ENCODE measurements at places on chromosomes 5 and 9.

GRCh38 chr9:35828716-35829083, at the start of gene FAM221B:
Gene FAM221B, minus strand, starts transcription at chr9:35828732. Its CDS starts 2,571 bp downstream, at chr9:35826161.
- ATAC-seq, result no peak

- ATAC-seq, result no peak
Observed at GRCh38 chr9:75418518-75418917, 330.2 kb downstream of the OSTF1 start.

DNA sequence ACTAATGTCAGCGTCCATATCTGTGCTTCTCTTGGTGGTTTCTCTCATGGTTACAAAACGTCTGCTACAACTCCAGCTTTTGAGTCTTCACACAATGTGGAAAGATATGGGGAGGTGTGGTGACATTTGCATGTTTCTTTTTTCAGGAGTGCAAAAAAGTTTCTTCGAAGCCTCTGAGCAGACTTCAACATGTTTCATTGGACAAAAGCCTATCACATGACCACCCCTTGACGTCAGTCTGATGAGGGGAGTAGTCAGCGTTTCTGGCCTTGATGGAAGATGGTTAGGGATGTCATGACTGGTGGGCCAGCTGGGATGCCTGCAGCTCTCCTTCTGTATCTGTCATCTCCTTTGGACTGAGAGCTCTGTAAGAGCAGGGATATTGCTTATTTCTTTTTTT, 61.4 kb downstream of the PTPDC1 start:
- no peak for ATAC-seq

DNA sequence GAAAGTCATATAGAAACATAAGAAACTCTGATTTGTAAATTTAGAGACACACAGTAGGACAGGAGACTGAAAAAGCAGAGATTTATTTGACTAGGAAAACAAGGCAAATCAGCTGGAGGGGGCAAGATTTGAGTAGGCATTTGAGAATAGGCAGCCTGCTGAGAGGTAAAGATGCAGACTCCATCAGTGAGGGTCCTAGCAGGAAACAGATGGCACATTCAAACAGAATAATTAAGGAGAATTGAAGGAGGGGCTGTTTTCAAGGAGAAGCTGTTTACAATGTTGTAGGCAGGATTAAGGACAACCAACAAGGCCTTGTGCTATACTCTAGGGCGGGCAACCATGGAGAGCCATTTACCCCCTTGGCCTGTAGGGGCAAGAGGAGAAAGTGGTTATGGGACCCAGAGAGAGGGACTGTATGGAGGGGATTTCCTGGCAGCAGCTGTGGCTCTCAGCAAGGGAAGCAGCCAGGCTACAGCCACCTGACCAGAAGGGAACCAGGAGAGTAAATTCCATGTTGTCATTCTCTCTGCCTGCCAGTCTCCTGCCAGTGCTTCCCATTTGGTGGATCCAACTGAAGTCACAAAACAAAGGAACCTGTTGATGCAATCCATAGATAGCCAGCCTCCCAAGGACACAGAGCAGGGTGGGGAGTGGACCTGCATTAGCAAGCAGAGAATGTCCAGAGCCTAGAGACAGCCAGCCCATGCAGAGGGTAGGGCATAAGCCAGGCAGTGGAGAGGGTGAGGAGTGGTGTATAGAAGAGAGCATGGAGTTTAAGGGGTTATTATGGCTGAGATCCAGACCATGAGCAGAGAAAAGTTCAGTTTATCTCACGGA, 38.2 kb downstream of the PAPPA start:
- ATAC-seq, result no peak

GRCh38 chr5:116947691-116948528, 373.3 kb upstream of the SEMA6A start:
- ATAC-seq, result no peak

DNA sequence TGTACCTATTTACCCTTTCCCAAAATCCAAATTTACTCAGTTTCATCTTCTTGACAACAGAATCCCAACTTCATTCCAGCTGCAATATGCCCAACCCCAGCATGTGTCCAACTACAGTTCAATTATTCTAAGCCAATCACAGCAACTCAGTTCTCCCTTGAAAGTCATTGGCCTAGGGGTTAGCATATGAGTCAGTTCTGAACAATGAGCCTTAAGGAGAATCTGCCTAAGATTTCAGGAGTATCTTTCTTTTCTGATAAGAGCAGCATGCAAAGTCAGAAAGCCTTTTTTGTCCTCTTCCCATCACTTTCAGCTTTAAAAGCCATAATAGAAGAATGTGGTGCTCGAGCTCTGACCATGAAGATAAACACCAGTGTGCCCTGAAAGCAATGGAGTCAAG, 44.4 kb upstream of the RASGRF2 start:
- ATAC-seq, result no peak

- peak; percentile 40 for ATAC-seq
Observed at GRCh38 chr5:32630867-32631491, 45.6 kb downstream of the SUB1 start.

DNA sequence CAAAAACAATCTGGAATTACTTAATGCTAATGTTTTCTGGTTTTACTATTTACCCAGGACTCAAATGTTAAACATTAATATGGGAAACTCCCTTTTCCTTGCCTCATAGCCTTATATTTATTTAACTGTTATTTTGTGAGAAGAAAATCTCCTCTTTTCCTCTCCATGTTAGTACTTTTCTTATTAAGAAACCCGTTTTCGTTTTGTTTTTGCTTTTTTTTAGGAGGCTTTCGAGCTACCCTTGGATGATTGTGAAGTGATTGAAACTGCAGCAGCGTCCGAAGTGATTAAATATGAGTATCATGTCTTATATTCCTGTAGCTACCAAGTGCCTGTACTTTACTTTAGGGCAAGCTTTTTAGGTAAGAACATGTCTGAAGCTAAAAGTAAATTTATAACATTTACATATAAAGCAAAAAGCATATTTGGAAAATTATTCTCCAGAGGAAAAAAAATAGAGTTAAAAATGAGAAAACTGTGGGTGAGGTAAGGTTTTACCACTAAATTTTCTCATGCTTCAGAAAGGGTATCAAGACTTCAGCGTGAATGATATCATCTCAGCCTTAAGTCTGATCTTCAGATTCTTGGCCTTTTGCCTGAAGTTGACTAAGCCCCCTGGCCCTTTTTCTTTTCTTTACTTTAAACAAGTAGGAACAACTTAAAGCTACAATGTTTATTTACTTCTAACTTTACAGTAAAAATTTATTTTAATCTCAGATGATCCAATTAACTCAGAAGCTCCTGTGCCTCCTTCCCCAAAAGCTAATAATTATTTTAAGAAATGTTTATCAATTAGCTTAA, 113.8 kb downstream of the RPS23 start:
- peak; percentile 67 for ATAC-seq

DNA sequence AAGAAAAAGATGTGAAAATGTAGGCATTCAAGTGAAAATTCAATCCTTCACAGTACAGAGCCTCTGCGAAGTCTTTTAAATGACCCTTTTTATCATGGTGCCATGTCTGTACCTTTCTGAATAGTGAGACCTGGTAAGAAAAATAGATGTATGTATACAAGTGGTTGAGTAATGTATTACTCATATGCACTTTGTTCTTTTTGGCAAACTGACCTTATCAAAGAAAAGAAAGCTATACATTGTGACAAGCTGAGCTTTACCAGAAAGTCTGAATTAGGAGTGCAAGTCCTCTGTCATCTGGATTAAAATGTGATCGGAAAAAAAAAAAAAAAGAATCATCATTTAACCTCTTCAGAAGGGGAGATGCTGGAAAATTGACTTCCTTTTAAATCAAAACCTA, 356.4 kb upstream of the CCNH start:
- no peak for ATAC-seq

- ATAC-seq, result no peak
Observed at GRCh38 chr9:103193992-103194391, 198.9 kb downstream of the CYLC2 start.

DNA sequence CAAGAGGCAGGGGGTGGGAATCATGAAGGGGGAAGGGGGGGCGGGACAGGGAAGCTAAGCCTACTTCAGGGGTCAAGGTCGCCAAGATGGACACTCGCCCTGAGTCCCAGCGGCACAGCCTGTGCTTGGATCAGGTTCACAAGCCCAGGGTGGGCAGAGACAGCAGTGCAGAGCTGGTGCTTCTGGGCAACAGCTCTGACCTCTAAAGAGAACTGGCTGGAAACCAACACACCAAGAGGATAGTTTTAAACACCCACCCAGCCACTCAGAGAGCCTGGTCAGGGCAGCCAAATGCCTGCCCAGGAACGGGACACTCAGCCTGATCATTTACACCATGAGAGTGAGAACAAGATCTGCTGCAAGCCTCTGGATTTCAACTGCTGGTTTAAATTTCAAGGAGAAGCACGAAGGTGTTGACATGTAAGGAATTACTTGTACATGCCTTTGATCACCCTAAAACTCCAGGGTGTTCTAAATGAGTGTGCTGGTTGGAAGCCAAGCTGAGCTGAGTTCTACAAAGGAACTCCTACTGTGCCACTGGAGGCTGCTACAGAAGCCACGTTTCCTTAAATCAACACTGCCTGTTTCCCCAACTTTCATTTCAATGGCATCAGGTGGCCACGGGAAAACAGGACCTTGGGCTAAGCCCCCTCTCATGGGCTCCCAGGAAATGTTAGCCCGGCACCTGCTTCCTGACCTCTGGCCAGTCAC, 91.5 kb downstream of the TTLL11 start:
- no peak for ATAC-seq

- no peak for ATAC-seq
Observed at GRCh38 chr5:171681061-171681460, 104.6 kb upstream of the SMIM23 start.

GRCh38 chr5:76391014-76391413, 12.1 kb upstream of the IQGAP2 start:
- no peak for ATAC-seq

- no peak for ATAC-seq
Observed at GRCh38 chr5:103573411-103573810, 10.8 kb upstream of the NUDT12 start.

DNA sequence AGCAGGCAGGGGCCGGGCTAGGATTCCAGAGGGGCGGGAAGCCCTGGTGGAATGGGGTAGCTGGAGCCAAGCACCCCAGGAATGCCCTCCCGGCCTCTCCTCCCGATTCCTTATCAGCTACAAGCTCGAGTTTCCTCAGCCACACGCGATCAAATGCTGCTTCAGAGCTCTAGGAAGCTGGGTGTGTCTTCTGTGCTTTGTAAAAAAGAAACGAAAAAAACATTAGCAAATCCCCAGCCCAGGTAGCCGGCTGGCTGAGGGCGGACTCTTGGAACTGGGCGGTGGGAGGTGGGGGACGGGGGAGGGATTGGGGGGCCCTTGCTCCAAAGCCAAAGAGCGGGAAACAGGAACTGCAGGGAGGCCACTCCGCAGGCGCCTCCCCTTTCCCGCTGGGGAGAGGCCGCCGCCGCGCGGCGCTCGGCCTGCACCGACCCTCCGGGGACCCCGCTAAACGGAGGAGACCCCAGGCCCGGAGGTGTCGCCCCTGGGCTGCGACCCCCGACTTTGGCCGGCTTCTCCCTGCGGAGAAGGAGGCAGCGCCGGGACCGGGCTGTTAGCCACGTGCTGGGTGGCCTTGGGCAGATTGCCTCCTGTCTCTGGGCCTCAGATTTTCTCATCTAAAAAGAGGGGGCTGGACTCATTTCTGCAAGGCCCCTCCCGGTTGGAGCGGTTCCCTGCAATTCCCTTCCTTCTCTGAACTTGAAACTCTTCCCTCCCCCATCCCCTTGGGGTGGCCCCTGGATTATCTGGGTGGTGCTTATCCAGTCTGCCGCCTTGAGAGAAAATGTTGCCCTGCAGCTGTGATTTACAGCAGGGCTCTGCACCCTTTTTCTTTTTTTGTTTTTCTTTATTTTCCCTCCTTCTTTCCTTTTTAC, 40.9 kb upstream of the FABP6 start:
- no peak for ATAC-seq

DNA sequence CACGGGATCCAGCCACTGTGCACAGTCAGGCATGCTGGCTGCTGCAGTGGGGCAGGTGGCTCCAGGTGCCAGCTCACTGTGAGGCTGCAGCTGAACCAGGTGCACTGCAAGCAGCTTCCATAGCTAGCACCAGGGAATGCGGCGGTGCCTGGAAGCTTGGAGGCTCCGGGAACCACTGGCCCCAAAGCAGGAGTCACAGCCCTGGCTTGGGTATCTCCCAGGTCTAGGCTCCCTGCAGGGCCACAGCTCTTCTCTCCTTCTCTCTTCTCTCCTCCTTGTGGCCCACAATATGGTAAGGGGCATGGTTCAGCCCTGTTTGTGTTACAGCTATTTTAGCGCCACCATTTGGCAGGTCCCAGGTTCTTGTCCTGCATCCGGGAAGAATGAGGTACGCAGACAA, 6.7 kb upstream of the MTMR12 start:
- no peak for ATAC-seq

- ATAC-seq, result no peak
Observed at GRCh38 chr5:169751490-169751889, 114.4 kb downstream of the DOCK2 start.

DNA sequence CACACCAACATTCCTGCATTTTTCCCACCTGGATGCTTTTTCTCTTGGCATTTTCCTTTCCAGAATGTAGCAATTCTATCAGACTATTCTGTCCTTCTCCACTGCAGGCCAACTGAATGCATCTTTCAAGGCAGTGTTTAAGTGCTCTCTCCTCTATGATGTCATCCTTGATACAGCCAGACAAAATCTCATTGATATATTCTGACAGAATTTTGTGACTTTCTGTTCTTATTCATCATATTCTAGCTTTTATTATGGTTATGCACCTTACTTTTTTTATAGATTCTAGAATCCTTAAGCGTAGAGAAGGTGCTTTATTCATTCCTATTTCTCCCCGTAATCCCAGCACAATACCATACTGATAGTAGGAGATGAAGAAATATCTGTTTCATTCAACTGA, 355.5 kb upstream of the CCNH start:
- ATAC-seq, result no peak

DNA sequence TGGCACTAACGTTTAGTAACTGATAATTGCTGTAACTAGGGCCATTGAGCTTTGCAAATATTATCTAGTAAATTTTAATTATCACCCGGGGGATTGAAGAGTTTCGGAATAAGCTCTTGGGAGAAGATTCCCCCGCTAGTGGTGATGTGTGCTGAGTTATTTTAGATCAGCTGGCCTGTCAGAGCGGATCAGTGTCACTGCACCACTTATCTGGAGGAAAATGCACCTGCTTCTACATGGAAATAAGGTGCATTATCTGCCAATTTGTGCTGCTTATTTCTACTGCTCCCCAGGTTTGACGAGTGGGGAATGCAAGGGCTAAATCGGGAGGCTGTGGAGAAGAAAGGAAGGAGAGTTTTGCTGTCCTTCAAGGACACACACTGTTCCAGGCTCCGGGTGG, 518.6 kb downstream of the TLE4 start:
- ATAC-seq, result no peak

- no peak for ATAC-seq
Observed at GRCh38 chr5:62499756-62500155, 78.9 kb upstream of the LRRC70 start.

- peak; percentile 54 for ATAC-seq
Observed at GRCh38 chr9:68507130-68507805, 33.4 kb downstream of the TMEM252 start.

DNA sequence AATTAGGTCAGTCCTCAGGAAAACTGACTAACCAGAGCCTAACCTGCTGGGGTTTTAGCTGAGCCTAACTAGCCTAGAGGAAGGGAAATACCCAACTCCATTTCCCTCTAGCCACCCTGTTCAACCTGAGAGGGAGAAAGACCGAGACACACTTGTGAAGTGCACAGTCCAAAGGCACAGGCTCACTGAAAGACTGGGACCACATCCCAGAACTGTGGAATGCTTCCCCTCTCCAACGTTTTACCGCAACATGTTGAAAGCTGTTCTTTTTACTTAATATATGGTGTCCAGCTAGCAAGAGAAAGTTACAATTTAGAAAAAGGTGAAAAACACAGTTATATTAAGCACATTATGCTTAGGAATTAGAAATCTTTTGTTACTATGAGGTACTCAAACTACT, 76.8 kb upstream of the SIMC1 start:
- ATAC-seq, result no peak

GRCh38 chr5:93674138-93674537, 67.3 kb downstream of the POU5F2 start:
- ATAC-seq, result no peak
